Posterior cingulate gyrus (tissue), 11 donors: ENCODE measurements at places on chromosomes 4 and X.

DNA sequence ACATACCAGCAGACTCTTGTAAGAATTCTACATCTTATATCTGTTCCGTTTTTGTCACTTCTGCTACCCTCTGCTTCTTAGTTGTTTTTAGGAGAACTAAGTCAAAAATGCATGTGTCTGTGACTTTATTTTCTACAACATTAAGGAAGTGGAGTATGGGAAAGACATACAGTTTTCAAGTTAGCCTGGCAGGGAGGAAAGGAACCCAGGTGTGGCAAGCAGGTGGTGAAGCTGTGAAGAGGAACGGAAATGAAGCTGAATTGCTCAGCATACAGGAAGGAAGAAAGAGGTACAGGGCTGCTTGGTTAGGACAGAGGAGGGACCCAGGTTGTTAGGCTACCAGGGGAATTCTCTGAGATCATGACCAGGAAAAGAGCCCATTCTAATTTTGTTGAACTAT is 9.4 kb downstream of the GPRIN3 start:
- DNase-seq = no peak

DNA sequence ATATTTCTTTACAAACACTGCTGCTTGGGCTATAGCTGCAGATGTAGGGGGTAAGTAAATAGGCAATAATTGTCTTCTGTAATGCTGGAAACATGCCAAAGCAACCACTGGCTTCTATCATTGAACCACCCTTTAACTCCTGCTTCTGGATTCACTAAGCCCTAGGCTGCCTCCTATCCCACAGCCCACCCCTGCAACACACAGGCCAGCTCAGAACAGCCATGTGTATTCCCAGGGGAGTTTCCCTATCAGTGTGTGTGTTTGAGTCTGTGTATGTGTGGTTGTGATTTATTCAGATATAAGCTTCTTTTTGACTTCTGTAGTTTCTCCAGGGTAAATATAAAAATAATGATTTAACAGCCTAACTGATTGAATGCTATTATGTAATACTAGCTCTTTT is 291.3 kb downstream of the PCDH10 start:
- no peak for DNase-seq

DNA sequence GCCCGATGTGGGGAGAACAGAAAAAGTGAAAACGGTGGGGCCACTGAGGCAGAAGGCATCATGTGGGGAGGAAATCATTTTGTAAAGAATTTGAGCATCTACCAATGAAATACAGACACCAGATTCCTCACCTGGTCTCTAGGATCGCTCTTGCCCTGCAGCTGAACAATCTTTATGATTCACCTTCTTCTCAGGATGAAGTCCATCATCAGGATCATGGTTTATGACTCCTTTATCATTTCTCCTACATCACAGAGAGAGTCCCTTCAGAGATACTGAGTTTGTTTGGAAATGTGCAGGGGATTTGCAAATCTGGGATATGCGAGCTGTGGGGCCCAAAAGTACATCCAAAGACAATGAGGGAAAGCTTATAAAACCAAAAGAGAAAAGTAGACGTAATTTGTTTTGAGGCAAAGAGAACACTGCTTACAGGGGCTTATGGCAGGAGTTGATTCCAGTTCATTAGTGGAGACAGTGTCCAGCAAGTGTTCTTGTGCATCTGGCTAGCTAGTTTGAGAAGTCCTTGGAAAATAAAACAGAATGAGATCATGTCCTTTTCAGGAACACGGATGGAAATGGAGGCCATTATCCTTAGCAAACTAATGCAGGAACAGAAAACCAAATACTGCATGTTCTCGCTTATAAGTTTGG is 15.3 kb upstream of the ANXA5 start:
- no peak for DNase-seq

DNA sequence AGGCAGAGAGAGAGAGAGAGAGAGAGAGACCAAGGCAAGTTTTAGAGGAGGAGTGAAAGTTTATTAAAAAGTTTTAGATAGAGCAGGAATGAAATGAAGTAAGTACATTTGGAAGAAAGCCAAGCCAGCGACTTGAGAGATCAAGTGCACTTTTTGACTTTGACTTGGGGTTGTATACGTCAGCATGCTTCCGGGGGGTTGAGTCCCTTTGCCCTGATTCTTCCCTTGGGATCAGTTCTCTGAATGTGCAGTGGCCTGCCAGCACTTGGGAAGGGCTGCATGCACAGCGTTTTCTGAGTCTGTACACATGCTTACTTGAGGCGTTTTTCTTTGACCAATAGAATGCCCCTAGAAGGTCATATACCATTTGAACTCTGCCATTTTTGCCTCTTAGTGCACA is 400.5 kb downstream of the PDGFC start:
- DNase-seq = no peak

GRCh38 chrX:130715299-130715698 is 187.7 kb downstream of the ENOX2 start:
- no peak for DNase-seq

GRCh38 chr4:148016063-148016637 is 284.3 kb downstream of the ARHGAP10 start:
- no peak for DNase-seq

DNA sequence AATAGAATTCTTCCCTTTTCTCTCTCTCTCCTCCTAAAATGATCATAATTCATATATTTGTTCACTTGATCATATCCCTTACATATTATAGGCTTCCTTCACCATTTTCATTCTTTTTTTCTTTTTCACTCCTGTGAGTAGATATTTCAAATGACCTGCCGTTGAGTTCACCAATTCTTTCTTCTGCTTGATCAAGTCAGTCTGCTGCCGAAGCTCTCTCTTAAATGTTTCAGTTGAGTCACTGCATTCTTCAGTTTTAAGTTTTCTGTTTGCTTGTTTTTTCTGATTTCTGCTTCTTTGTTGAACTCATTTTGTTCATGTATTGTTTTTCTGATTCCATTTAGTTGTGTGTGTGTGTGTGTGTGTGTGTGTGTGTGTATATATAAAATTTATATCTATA is 354.3 kb downstream of the GPAT3 start:
- DNase-seq = no peak

GRCh38 chr4:169619958-169620879 is at the start of gene CLCN3:
Gene CLCN3 (plus strand): TSS chr4:169620578. CDS start chr4:169635929, 15,351 bp downstream.
- peak; percentile 98 for DNase-seq

DNA sequence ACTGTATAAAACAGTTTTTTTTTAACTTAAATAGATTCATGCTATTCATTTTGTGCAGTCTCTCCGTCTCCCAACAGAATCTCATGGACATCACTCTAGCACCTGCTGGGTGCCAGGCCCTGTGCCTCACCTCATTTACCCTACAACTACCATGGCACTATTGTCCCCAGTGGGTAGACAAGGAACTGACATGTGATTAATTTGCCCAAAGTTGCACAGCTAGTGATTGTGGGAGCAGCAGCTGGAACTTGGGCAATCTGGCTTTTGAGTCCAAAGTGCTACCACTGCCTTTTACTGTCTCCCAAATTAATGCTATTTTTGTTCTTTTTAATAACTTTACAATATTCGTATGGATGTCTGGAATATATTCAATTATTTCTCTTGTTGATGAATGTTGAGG is 11.2 kb upstream of the PGRMC2 start:
- no peak for DNase-seq

GRCh38 chrX:24526616-24527015 is 61.5 kb downstream of the PDK3 start:
- DNase-seq = no peak

GRCh38 chr4:8391972-8392371 is 48.6 kb downstream of the ACOX3 start:
- no peak for DNase-seq

GRCh38 chr4:54632537-54632936 is 25.2 kb upstream of the KIT start:
- no peak for DNase-seq

- DNase-seq = no peak
Measured at GRCh38 chr4:15240764-15241163, 187.1 kb upstream of the C1QTNF7 start.

DNA sequence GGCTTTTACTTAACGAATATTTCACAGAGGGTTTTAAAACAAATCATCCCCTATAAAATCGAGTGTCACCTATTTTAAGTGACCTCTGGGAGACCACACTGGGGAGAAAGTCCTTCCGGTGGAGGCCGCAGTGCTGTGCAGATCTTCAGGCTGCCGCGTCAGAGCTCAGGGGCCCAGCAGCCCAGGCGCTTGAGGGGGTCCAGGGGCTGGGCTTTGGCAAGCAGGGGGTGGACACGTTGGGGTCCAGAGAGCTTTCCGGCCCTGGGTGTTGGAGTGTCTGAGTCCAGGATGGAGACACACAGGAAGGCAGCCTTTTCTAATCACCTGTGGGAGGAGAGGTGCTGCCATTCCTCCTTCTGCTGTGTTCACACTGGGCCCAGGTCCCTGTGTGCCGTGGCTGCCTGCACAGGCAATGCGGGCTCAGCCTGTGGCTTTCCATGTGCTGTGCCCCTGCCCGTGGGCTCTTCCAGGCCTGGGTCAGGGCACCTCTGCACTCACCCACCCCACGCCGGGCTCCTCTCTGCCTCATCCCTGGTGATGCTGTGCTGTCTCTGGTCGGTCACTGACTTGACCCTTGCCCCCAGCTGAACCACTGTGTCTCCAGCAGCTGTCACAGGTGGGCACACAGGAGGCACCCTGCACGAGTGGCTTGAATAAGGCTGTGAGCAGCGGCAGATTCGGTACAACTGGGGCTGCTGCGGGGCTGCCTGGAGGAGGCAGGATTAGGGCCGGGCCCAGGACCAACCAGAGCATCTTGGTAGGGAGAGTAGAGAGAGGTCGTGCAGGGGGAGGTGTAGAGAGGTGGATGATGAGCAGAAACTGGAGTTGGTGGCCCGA is 10.0 kb downstream of the HTRA3 start:
- DNase-seq = peak; percentile 59

DNA sequence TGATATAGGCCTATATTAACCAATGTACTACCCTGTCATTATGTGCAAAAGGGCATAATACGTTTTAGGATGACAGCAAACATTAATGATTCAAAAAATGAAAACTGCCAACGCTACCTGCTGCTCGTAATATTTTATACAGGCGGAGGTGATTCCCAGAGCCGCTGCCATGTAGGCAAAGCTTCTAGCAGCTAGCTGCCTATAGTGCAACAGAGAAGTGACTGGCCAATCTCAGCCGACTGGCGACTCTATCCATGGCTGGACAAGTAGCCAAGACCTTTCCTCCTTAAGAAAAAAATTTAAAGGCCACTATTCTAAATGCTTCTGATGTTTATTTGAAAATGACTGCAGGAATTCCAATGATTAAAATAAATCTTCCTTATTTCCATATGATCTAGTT is 1.9 kb downstream of the PPARGC1A start:
- DNase-seq = no peak

- no peak for DNase-seq
Measured at GRCh38 chrX:118552121-118552900, 56.7 kb downstream of the DOCK11 start.

- no peak for DNase-seq
Measured at GRCh38 chrX:48936429-48937053, 17.7 kb upstream of the PIM2 start.

- no peak for DNase-seq
Measured at GRCh38 chr4:78024576-78025091, 32.5 kb upstream of the FRAS1 start.

DNA sequence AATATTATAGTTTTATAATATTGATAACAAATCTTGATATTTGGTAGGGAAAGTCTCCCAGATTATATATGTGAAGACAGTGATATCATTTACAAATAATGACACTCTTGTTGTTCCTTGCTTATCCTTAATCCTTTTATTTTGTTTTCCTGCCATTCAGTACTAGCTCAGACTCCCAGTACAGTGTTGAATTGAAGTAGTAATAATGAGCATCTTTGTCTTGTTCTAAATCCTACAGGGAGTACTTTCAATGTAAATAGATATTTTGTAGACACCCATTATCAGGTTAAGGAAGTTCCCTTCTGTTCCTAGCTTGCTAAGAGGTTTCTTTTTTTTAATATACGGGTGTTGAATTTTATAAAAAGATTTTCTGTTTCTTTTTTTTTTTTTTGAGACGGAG is 33.0 kb downstream of the WWC2 start:
- DNase-seq = no peak

DNA sequence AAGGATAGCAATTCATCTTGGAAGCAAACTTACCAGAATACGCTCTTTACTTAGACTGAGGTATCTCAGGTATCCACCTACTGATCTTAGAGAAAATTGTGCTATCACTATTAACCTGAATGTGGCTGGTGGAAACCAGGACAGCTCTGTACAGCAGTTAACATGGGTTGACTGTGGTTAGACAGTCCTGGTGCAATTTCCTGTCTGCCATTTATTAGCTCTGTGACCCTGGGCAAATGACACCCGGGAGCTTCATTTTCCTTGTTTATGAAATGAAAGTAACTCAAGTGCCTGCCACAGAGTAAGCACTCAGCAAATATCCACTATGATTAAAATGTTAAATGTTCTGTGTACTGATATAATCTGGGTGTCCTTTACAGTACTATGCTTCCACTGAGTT is 60.0 kb downstream of the SMC1A start:
- DNase-seq = no peak

DNA sequence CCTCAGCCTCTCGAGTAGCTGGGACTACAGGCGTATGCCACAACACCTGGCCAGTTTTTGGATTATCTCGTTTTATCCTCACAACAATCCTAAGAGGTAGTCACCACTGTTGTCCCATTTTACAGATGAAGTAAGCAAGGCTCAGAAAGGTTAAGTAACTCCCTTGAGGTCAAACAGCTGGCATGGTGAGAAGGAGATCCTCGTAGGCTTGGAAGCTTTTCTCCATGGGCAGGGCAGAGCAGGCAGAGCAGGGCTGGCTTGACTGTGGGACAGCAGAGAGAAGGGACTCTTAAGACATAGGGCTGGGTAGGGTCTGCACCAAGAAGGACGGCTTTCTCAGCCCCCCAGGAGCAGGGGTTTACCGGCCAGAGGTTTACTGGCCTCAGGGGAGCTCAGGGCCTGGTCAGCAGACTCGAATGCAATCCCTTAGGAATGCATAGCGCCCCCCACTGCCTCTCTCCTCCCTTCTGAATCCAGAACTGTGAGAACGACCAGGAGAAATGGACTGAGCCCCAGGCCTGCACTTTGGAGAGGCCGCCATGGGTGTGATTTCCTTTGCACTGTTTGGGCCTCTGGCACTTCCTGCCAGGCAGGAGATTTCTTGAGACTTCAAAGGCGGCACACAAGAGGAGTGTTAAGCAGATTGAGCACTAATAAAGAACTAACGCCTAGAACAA is 14.0 kb upstream of the CDKN2AIP start:
- no peak for DNase-seq
